ENCODE measurements at places on chromosomes 1 and 21. TPM values are rescaled to one million over a fixed set of nuclear protein-coding genes. Genes with fewer than 3 reads are reported as not detected.

Gene AKR7A3
- 0.11 TPM for total RNA-seq

- DNase-seq: no peak
Observed at GRCh38 chr1:63748641-63749040, 25.2 kb upstream of the ROR1 start.

- DNase-seq: no peak
Observed at GRCh38 chr1:217542136-217542777, 88.6 kb downstream of the GPATCH2 start.

GRCh38 chr1:1915911-1916840 is 1.1 kb downstream of the CALML6 start:
- DNase-seq: no peak

DNA sequence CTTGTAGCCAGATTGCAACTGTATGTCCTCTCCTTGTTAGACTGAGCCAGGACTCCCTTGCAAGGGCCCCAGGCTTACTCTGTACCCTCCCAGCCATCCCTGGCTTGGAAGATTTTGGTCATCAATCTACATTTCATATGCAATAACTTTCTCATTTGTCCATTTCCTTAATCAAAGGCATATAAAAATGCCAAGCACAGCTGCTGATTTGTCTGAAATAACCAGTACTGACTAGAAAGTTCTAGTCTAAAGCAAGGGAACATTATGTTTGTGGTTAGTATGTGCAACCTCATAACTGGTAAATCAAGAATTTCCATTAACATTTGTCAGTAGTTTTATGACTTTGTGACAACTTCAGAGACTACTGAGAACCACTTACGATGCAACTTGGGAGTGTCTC is 370.2 kb downstream of the ST6GALNAC3 start:
- no peak for DNase-seq

Gene DISC1
- 10.9 TPM for total RNA-seq

- DNase-seq: no peak
Observed at GRCh38 chr1:37794372-37795339, 1.0 kb downstream of the MANEAL start.

DNA sequence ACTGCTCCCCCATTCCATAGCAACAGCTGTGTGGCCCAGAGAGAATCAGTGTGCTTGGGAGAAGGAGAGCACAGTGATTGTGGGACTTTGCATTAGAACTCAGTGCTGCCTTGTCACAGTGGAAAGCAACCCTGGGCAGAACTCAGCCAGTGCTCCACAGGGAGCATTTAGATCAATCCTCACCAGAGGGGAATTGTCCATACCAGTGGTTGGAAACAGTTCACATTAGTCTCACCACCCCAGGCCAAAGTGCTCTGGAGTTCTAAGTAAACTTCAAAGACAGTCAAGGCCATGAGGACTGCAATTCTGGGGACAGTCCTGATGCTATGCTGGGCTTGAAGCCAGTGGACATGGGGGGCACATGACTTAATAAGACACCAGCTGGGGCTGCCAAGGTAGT is 12.9 kb upstream of the SMAP2 start:
- no peak for DNase-seq

Gene MNDA
- total RNA-seq: not detected

GRCh38 chr1:14599183-14599791 is 802 bp downstream of the KAZN start:
- DNase-seq: no peak

Gene RNU1-4
- under 0.01 TPM for total RNA-seq

Gene ELF3
- 0.07 TPM for total RNA-seq

DNA sequence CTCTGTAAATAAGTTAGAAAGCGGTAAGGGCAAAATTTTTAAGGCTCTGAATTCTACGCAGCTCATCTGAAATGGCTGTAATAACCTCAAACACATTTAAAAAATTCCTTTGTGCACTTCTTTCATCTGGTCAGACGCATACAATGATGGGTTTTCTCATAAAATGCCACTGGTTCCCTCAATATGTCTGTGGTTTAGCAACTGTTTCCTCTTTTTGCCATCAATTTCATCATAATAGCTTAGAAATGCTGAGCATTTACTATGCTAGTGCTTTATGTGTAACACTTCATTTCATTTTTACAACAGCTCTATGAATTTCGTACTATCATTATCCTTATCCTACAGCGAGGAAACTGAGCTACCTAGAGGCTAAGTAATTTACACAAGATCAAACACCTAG is 35.3 kb upstream of the DMRTA2 start:
- no peak for DNase-seq

Gene CNKSR1
- total RNA-seq: not detected

GRCh38 chr21:41018431-41018830 is 149.5 kb upstream of the BACE2 start:
- no peak for DNase-seq

Gene FAM131C
- 0.20 TPM for total RNA-seq

DNA sequence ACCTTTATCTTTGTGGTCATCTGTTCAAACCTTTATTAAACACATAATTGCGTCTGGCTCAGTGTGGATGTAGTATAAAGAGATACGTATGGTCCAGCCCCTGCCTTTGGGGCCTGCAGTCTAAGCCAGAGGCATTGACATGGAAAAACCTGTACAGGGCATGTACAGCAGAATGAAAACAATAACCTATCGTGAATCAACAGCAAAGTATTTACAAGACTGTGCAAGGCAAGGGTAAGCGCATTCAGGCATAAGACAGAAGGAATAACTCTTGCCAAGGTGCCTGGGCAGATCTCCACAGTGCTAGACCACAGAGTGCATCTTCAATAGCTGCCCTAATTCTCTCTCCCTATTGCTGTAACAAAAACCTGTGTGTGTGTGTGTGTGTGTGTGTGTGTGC is 35.5 kb downstream of the KIRREL1 start:
- no peak for DNase-seq

Measured in pulmonary artery endothelial cell (primary cell).